ENCODE measurements at places on chromosomes 6 and 20. TPM values are rescaled to one million over a fixed set of nuclear protein-coding genes. Genes with fewer than 3 reads are reported as not detected.

Gene MYCT1
- 5.4 TPM for total RNA-seq

Gene MOCS1
- 31.4 TPM for total RNA-seq

Gene SAPCD1
- total RNA-seq, result not detected

GRCh38 chr6:44278315-44278714 is 8.1 kb downstream of the TMEM151B start:
- no peak for DNase-seq

- no peak for DNase-seq
Observed at GRCh38 chr6:126914172-126914571, 204.3 kb upstream of the RSPO3 start.

GRCh38 chr20:14777591-14777990 is 440.2 kb upstream of the FLRT3 start:
- DNase-seq, result no peak

DNA sequence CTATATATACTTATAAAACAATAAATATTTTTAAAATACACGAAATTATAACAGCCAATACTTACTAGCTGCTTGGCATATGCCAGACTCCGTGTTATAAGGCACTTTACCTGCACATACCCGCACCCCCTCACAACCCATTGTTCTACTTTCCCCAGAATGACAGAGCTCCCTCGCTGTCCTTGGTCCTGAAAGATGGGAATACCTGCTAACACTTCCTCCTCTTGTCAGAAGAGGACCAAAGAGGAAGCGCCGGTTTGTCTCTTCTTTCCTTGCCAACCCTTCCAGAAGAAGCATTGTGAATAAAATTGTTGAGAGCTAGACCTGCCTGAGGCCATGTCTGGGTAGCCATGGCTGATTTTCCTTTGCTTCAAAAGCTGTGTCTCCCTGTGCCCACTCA is 149.3 kb downstream of the PTPRT start:
- DNase-seq, result no peak

- DNase-seq, result no peak
Observed at GRCh38 chr6:166489301-166490155, 97.0 kb downstream of the RAMACL start.

DNA sequence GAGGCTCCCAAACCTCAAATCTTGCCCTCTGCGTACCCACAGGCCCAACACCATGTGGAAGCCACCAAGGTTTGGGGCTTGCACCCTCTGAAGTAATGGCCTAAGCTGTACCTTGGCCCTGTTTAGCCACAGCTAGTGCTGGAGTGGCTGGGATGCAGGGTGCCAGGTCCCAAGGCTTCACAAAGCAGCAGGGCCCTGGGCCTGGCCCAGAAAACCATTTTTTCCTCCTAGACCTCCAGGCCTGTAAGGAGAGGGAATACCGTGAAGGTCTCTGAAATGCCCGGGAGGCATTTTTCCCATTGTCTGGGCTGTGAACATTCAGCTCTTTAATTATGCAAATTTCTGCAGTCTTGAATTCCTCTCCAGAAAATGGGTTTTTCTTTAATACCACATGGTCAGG is 223.7 kb upstream of the CCN2 start:
- no peak for DNase-seq

DNA sequence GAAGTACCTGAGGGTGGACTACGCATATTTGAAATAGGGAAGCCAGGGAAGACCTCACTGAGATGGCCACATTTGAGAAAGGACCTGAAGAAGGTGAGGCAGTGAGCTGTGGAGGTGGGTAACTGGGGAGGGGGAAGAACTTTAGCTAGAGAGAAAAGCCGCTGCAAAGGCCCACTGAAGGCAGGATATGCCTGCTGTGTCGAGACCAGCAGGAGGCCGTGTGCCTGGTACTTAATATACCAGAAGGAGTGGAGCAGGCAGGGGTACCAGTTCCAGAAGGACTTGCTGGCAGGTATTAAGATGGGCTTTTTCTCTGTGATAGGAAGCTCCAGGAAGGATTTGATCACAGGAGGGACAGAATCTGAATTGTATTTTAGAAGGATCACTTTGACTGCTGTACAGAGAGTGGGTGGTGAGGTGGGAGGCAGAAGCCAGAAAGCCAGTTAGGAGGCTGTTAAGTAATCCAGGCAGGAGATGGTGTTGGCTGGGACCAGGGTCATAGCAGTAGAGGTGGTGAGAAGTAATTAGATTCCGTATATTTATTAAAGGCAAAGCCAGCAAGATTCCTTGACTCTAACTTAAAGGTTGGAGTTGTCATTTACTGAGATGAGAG is 54.2 kb upstream of the FANCE start:
- DNase-seq, result no peak
